ENCODE measurements at places on chromosomes 6 and 20.

GRCh38 chr20:768426-768978 lies at the start of gene SLC52A3:
Gene SLC52A3 (minus strand): TSS chr20:768500. CDS start chr20:765774, 2,726 bp downstream.
- DNase-seq, result no peak

DNA sequence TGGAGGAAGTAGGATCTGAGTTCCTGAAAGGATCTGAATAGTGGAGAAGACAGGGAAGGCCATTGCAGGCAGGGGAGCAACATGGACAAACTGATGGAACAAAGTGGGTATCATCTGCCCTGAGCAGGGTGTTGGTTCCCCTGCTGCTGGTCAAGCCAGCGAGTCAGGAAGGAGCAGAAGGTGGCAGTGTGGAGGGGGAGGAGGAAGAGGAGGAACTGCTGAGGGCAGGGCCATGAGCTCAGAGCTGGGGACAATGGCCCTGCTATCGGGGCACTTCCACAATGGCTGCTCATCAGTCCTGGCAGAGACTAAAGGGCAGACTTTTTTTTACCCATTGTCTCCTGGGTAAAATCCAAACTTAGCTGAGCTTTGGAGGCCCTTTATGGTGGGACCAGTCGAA lies 13.6 kb downstream of the CNBD2 start:
- DNase-seq, result no peak

DNA sequence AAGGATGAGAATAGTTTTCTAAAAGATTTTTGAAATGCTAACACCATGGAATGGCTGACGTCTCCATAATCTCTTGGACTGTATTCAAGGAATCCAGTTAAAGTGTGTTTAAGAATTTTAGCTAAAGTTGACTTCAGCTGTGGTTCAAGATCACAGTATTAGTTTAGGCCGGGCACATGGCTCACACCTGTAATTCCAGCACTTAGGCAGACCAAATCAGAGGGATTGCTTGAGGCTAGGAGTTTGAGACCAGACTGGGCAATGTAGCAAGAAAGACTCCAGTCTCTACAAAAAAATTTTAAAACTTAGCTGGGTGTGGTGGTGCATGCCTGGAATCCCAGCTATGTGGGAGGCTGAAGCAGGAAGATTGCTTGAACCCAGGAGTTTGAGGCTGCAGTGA lies 68.2 kb downstream of the RFPL4B start:
- DNase-seq, result no peak

GRCh38 chr6:24864343-24864742 lies 65.6 kb upstream of the ARMH2 start:
- no peak for DNase-seq

DNA sequence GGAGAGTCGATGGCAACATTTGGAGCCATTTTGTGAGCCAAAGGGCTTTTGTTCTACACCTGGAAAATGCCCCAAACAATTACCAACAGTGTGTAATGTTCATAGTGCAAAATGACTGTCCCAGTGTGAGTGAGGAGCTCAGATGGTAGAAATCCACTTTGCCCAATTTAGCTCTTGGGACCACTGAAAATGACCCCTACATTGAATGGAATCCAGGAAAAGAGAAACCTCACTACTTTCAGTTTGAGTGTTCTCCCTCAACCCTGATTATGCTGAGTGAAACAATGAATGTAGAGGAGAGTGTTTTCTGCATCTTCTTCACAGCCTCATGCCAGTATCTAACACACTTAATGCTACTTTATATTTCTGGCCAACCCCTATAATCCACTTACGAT lies 84.9 kb upstream of the NRN1 start:
- DNase-seq, result no peak

- DNase-seq, result no peak
These were observed 57.4 kb downstream of the CHMP4B start for GRCh38 chr20:33868595-33868994.

- DNase-seq, result no peak
These were observed 162.0 kb upstream of the SOX4 start for GRCh38 chr6:21431526-21431925.

DNA sequence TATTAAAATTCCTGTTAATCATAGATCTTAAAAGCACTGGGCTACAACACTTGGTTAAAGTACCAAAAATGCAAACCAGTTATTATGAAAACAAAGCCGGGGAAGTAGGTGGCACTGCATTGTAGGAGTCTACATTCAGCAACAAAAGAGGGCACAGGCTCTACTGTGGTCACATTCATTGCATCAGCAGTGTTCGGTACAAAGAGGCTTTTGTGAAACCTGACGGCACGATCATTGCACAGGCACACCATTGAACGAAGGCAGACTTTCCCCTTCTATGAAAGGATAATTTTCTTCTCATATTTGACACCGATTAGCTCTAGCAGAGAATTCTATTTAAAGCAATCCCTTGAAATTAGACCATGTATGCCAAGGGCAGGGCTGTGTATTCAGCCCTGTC lies 44.6 kb upstream of the AGPAT4 start:
- no peak for DNase-seq

DNA sequence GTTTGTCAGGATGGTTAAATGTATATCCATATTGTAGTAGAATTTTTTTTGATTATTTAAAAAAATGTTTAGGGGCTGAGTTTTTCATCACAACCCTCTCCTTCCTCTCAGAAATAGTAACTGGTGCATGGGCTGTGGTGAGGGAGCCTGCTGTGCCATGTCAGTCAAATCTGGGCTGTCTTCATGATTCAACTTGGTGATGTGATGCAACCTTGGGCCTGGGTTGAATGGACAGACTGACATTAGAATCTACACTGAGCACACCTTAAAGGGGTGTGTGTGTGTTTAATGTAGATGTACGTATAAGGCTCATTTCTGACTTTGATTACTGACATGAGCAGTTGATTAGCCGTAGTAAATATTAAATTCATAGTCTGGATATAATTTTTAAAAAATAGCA lies 3.7 kb downstream of the TJAP1 start:
- no peak for DNase-seq

DNA sequence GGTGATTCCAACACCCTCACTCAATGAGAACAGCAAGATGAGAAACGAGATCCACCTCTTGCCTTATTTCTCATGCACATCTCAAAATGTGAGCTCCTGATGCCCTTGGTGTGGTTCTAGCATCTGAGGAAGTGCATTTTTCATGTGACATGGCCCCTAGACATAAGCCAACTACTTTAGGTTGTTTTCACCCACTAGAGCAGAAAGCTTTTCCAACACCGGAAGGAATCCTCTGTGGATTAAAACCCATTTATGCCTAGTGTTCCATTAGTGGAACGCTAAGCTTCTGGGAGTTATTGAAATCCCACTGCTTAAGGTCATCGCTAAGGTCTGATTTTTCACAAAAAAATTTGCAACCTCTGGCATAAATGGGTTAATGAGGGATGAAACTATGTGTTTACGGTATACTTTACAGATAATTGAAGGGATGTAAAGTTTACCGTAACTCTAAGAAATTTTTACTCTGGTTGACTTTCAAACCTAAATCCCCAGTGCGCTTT lies 24.0 kb downstream of the CYP24A1 start:
- DNase-seq, result no peak

GRCh38 chr6:138377042-138377441 lies 663 bp upstream of the SMIM28 start:
- no peak for DNase-seq

GRCh38 chr6:52161689-52162438 lies 24.3 kb upstream of the IL17A start:
- DNase-seq, result peak; percentile 8

GRCh38 chr6:104940238-104940892 lies 16.5 kb upstream of the LIN28B start:
- no peak for DNase-seq

DNA sequence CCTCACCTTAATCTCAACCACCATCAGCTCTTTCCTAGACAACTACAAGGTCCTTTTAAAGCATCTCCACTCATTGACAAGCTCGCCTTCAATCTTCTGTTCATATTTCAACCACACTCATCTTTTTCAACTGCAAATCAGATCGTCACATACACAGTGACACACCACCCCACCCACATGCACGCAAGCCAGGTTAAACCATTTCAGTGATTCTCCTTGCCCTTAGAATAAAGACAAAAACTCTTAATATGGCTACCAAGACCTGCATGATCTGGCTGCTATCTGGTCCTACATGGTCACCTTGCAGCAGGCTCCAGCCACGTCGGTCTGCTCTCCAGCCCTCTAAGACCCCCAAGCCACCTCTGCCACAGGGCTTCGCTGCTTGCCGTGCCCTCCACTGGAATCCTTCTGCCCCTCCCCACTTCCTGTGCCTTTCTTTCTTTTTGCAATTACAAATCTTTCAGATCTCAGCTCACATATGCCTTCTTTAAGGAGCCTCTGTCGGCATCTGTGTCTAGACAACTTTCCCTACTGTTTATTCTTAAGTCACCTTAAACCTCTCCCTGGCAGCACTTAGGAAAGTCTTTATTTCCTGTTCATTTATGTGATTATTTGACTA lies 507.3 kb upstream of the ARID1B start:
- no peak for DNase-seq

DNA sequence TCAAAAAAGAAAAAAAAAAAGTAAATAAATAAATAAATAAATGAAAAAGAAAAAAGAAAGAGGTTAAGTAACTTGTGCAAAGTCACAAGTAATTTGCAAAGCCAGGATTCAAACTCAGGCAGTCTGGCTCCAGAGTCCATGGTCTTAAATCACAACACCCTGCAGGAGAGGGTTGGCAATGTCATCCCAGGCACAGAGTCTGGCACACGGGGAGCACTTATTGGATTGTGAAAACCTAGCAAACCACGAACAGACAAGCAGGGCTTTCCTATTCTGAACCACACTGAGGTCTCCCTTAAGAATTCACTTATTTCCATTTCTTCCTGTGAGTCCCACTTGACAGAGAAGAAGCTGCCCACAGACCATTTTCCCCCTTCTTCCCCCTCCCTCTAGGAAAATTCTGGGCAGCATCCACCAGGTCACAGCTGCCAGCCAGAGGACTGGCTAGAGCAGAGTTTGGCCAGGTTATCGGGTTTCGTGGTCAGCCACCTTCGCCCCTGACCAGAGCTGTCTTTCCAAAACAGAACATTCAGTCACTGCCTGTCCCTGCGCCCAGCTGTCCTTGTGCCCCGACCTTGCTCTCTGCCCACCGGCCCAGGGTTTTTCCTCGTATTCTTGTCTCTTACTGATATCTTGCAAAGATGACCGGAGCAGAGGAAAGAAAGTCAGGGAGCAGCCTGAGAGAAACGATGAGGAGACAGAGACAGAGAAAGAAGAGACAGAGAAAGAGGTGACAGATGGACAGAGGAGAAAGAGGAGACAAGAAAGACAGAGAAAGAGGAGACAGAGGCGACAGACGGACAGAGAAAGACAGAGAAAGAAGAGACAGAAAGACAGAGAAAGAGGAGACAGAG lies 106.4 kb upstream of the PTPN1 start:
- no peak for DNase-seq

DNA sequence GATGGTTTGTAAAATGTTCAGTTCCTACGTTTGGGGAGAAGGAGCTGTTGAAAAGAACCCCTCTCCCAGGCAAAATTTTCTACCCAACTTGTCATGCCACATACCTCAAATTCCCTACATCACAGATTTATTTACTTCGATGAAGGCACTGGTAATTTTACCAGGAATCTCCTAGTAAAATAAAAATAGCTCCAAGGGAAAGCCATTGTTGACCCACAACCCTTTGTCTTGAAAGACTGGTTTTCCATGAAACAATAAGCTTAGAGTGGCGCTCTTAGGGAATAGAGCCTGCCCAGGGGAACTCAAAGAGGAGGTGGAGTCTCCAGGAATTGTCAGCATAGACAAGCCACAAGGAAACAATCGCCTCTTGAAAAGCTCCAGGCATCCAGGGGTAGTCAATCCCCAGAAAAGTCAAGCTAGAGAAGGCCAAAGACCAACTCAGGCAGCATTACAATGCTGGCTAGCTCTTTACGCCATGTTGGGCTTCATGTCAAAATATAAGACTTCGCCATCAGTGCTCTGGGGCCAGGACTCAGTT lies 99.2 kb upstream of the RREB1 start:
- no peak for DNase-seq

- no peak for DNase-seq
These were observed 55.4 kb downstream of the PREX1 start for GRCh38 chr20:48772183-48772976.

DNA sequence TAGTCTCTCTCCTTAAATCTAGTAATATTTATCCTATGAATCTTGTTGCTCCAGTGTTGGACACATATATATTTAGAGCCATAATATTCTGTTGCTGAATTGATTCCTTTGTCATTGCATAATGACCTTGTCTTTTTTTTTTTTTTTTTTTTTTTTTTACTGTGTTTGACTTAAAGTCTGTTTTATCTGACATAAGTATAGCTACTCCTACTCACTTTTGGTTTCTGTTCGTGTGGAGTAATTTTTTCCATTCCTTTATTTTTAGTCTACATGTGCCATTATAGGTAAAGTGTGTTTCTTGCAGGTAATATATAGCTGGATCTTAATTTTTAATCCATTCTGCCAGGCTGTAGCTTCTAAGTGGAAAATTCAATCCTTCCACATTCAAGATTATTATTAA lies 166.5 kb downstream of the GMDS start:
- no peak for DNase-seq

GRCh38 chr6:56720882-56721281 lies 78.2 kb upstream of the DST start:
- DNase-seq, result no peak

GRCh38 chr20:33685328-33686099 lies 671 bp downstream of the E2F1 start:
- peak; percentile 50 for DNase-seq

DNA sequence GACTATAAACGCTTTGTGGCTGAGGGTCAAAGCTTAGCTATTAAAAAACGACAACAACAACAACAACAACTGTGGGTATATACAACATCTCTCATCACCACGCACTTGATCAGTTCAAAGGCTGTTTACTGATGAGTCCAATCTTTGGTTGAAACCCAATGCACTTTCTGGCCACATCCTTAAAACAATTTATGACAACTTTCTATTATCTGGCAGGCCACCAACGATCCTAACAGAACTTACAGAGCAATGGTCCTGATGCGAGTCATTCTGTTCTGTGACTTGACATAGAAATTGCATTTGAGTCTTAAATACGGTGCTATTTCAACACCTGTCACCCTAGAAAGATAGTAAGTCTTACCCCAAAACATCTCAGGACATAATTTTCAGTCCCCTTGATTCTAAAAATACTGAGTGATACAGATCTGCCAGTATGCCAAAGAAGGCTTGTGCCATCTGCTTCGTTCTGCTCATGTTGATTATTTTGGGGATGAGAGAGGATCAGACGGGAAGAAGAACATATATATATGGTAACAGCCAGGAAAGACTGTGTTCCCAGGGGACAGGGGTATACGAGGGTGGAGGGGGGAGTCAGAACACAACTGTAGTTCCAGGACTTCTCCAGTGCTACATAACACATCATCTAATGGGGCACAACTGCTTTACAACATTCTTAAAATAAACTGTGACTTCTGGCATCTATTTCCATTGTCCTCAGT lies 55.8 kb downstream of the PLAGL1 start:
- DNase-seq, result no peak

- DNase-seq, result no peak
These were observed 1.3 kb downstream of the GZF1 start for GRCh38 chr20:23363257-23363649.

DNA sequence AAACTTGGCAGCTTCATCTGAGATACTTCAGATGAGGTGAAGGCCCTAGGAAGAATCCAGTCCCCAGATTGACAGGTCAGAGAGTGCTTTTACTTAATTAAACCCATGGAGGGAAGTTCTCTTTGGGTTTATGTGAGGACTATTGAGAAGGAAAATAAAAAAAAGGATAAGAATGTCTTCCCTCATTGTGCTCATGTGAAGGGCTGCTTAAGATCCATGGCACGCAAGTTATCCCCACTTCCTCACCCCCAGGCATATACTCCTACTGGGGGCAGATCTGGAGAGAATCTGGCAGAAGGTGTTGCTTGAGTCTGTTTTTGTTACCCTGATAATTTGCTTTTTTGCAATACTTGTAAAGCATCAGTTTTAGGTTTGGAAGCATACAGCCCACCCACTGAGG lies 322.9 kb upstream of the TFAP2D start:
- DNase-seq, result no peak

GRCh38 chr6:148945301-148946021 lies 198.6 kb downstream of the UST start:
- no peak for DNase-seq
